ENCODE measurements at places on chromosomes 6 and 20.

GRCh38 chr20:55760586-55760985, 244.7 kb downstream of the CBLN4 start:
- no peak for DNase-seq

DNA sequence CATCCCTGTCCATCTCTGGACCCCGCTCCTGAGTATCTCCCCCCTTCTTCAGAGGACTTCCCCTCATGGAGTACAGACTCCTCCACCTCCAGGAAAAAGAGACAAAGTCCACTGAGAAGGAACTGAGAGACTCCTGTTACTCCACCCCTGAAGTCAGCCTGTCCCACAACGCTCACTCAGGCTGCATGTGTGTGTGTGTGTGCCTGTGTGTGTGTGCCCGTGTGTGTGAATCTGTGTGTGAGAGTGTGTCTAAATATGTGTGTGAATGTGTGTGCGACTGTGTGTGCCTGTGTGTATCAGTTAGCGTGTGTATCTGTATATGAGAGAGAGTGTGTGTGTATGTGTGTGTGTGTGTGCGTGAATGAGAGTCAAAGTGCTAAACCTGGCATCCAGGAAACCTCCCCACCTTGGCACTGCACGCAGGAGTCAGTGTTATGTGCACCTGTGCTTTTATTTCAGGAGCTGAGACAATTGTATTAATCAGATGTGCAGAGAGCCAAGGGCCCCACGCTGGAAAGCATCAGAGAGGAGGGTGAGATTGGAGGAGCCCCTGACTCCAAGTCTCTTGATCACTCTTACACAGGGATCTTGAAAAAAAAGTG, 39.0 kb downstream of the HLA-A start:
- DNase-seq = no peak

DNA sequence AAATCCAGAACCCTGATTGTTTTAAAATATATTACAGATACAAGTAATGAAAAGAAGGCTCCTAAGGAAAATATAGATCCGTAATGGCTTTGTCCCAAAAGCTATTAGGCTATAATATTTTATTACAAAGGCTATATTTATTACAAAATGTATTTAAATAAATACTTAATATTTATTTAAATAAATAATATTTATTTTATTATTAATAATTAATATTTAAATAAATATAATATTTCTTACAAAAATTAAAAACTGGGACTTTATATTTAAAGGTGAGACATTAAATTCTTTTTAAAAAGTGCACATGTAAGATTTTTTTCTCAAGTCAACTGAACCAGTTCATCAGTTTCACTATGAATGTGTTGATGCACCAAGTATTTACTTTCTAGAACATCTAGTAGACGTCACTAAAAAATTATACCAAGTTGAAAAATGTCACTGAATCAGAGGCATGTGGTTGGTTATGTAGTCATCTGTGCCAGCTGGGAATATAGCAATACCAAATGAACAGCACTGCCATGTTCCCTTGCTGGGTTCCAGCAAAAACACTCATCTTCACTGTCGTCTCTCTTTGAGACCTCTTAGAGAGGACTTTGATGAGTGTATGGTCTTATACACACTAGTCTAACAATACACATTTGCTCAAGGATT, 278.9 kb downstream of the ESR1 start:
- DNase-seq = no peak

DNA sequence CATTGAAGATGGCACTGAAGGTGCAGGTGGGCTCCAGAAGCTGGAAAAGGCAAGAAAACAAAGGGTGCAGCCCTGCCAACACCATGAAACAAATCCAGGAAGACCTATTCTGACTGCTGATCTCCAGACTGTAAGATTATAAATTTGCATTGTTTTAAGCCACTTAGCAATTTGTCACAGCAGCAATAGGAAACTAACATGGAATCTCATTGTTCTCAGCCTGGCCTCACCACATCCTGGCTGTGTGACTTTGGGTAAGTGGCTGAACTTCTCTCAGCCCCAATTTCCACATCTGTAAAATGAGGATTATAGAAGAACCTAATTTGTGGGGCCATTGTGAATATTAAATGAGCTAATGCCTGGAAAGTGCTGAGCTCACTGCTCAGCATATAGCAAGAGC, 160.4 kb upstream of the MAFB start:
- no peak for DNase-seq

DNA sequence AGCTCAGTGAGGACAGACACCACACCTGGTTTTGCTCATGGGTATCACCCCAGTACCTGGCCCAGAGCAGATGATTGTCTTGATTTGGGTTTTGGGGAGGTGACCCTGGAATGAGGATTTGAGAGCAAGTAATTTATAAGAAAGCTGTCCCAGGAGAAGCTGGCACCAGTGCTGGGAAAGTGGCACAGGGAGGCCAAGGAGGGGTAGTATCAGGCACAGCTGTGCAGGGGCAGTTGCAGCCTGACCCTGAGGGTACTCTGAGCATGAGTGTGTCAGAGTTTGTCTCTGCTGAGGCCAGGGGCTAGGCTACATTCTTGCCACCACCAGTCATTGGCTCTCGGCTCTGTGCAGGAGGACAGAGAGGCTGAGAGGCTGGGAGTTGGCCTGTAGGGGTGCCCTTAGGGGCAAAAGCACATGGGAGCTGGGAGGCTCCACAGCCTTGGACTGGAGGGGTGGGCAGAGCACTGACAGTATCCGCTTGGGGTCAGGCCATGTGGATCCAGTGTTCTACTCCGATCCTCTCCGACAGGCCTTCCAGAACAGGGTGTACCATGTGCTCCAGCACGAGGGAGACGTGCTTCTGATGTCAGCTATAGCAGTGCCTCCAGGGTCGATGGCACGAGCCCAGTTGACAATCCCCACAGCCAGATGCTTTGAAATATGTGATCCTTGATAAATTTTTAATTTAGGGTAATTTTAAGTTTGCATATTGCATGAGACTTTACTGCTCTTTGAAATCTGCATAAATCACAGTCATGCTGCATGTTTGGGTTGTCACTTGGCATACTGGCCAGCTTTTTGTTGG, 121.3 kb downstream of the PHACTR3 start:
- DNase-seq = no peak

GRCh38 chr20:50580016-50580747, 70.0 kb downstream of the PTPN1 start:
- peak; percentile 78 for DNase-seq
